ENCODE measurements at places on chromosomes 2 and 18. TPM values are rescaled to one million over a fixed set of nuclear protein-coding genes. Genes with fewer than 3 reads are reported as not detected.
A peak's percentile ranks its signal among the peaks of the same experiment; 100 is the strongest.

- H3K4me3 ChIP-seq = no peak overlapping the region
- DNase-seq = no peak
- H3K36me3 ChIP-seq = no peaks in the 10 kb centered on the region
- H3K27me3 ChIP-seq = no peaks in the 10 kb centered on the region
- no peak overlapping the region for H3K27ac ChIP-seq
Observed at GRCh38 chr18:32276906-32277305, 87.1 kb downstream of the MEP1B start.

Gene SLC23A3
- total RNA-seq = 1.4 TPM

DNA sequence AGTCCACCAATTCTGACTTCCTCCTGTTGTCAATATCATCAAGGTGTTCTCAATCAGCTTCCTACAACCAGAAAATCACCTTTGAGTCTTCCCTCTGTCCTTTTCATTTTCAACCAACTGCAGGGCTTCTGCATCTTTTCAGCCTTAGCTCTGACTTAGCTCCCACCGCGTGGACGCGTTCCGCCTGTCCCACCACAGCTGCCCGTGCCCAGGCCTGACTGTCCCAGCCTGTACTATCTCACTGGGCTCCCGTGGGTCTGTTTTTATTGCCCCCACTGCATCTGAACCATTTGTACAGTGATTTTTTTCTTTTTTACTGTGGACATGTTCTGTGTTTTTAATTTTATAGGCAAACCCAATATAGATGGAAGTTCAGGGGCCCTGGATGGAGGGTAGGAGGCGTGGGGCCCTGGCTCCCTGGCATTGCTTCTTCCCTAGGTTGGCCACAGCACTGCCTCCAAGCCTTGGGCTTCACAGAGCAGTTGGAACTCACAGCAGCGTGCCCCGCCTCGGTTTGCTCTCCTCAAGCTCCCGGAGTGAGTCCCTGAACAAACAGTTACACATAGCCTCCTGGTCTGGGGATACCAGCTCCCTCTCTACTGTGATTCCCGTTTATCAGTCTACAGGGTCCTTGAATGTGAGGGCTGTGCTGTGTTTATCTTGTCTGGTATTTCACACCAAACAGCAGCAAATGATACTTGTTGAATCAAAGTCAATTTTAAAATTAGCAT, 280.6 kb upstream of the PXDN start:
- no peaks in the 10 kb centered on the region for H3K4me1 ChIP-seq
- no peak for DNase-seq
- no peak overlapping the region for H3K4me3 ChIP-seq
- H3K27ac ChIP-seq = no peak overlapping the region
- no peaks in the 10 kb centered on the region for H3K27me3 ChIP-seq

DNA sequence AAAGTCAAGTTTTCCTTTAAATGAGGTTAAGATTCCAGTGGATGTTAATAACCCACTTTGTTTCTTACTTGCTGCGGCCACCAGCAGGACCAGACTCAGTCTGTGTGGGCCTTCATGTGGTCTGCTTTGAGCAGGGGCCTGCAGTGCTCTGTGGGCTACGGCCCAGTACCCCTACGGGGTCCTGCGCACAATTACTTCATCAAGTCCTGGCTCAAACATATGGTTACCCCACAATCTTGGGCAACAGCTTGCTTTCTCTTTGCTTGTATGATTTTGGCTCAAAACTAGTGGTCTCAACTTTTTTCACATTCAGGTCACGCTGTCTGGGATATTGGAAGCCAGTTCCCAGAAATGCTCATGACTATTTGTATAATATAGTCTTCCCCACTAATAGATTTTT, 64.2 kb downstream of the PTPN2 start:
- H3K27ac ChIP-seq = no peak overlapping the region
- no peak for DNase-seq
- no peaks in the 10 kb centered on the region for H3K27me3 ChIP-seq
- no peak overlapping the region for H3K4me3 ChIP-seq
- peaks cover 4% of the 10 kb centered on the region for H3K36me3 ChIP-seq
- no peaks in the 10 kb centered on the region for H3K4me1 ChIP-seq

- H3K4me3 ChIP-seq = no peak overlapping the region
- DNase-seq = no peak
- peaks cover 11% of the 10 kb centered on the region for H3K4me1 ChIP-seq
- H3K36me3 ChIP-seq = peaks cover 2% of the 10 kb centered on the region
- no peaks in the 10 kb centered on the region for H3K27me3 ChIP-seq
Observed at GRCh38 chr18:79953971-79954651, 2.7 kb upstream of the SLC66A2 start.

DNA sequence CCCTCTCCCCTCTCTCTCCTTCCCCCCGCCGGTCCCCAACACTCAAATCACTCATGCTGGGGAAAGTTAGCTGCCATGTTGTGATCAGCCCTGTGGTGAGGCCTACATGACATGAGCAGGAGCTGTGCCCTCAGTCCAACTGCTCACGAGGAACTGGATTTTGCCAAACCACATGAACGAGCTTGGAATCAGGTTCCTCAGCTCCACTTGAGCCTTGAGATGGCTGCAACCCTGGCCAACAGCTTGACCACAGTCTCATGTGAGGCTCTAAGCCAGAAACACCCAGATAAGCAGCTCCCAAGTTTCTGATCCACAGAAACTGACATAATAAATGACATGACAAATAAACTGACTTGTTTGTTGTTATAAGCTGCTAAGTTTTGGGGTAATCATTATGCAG, 38.4 kb downstream of the ARL4C start:
- no peak overlapping the region for H3K27ac ChIP-seq
- DNase-seq = no peak
- no peaks in the 10 kb centered on the region for H3K4me1 ChIP-seq
- H3K36me3 ChIP-seq = no peaks in the 10 kb centered on the region
- H3K4me3 ChIP-seq = no peak overlapping the region
- H3K27me3 ChIP-seq = no peaks in the 10 kb centered on the region

DNA sequence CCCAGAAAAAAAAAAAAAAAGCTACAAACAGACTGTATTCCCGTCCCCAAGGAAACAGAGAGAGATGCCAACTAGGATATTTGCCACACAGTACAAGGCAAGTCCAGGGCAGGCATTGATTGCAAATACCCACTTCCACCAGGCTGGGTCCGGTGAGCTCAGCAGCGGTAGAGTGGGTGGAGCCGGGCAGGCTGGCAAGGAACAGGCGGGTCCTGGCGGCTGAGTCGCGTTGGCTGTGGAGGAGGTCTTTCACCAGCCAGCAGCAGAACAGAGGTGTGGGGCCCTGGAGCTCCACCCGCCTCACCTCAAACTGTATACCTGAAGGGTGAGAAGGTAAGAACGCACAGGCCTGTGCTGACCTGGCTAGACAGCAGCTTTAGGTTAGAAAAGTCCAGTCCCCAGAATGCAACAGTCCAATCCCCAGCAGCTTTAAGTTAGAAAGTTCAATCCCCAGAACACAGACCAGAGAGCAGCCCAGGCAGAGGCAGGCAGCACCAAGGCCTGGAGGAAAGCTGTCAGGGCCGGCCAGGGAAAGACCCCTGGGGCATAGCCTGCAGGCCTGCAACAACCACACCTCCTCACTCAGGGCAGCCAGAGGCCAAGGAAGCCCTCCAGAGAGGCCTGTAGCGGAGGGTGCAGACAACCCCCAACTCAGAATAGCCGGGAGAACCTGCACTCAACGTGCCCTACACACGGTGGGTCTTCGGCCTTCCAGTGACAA, 21.9 kb upstream of the MTERF4 start:
- H3K4me3 ChIP-seq = no peak overlapping the region
- H3K4me1 ChIP-seq = no peaks in the 10 kb centered on the region
- H3K27me3 ChIP-seq = no peaks in the 10 kb centered on the region
- H3K27ac ChIP-seq = no peak overlapping the region

Gene TOGARAM2
- 0.72 TPM for total RNA-seq

GRCh38 chr2:233413046-233413445, 58.8 kb downstream of the DGKD start:
- H3K4me1 ChIP-seq = peaks cover 29% of the 10 kb centered on the region
- no peak for DNase-seq
- no peaks in the 10 kb centered on the region for H3K36me3 ChIP-seq
- H3K27ac ChIP-seq = peak overlapping the region; percentile 90

Gene PRSS56
- total RNA-seq = not detected

Gene MGAT4A
- 0.36 TPM for total RNA-seq

Gene MYOM1
- total RNA-seq = 1.8 TPM

- no peaks in the 10 kb centered on the region for H3K27me3 ChIP-seq
- peak; percentile 50 for DNase-seq
- peak overlapping the region; percentile 3 for H3K27ac ChIP-seq
- peak overlapping the region; percentile 20 for H3K4me3 ChIP-seq
Observed at GRCh38 chr2:191030521-191031154, 16.7 kb upstream of the STAT1 start.

DNA sequence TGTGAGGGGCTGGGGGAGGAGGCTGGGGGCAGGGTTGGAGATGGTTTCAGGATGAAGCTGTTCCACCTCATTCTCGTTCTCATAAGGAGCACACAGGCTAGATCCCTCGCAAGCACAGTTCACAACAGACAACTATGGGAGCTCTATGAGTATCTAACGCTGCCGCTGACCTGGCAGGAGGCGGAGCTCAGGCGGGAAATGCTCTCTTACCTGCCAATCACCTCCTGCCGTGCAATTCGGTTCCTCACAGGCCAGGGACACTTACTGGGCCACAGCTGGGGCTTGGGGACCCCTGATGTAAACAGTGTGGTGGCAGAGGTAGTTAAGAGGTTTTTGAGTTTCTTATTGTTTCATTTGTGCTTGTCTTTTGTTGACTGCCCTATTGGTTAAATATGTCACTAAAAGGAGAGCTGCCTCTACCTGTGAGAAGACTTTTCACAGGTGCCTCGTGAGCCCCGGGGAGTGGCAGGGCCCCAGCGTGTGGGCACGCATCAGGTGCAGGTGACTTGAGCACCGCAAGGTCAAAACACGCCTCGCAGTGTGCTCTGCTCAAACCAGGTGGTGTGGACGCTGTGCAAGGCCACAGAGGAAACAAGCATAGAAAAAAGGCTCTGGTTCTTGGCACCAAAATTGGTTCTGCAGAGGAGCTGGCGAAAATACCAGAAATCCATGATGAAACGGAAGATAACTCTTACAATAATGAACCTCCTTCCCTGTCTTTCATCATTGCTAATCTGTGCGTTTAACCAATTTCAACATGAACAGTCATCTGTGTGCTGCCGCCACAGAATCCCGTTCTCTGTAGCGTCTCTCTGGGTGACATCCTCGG, 10.2 kb downstream of the MLPH start:
- H3K27ac ChIP-seq = peak overlapping the region; percentile 97
- DNase-seq = no peak
- H3K27me3 ChIP-seq = no peaks in the 10 kb centered on the region
- H3K4me1 ChIP-seq = peaks cover 36% of the 10 kb centered on the region
- peak overlapping the region; percentile 23 for H3K4me3 ChIP-seq

Gene MROH2A
- not detected for total RNA-seq

Gene CPLX4
- not detected for total RNA-seq

Gene C2orf80
- not detected for total RNA-seq

Gene C2orf72
- not detected for total RNA-seq

Gene MRPL53
- total RNA-seq = 23.5 TPM

Gene ACVR1C
- 0.36 TPM for total RNA-seq

GRCh38 chr2:189500456-189501160, 59.3 kb downstream of the WDR75 start:
- peaks cover 5% of the 10 kb centered on the region for H3K27me3 ChIP-seq
- H3K4me1 ChIP-seq = no peaks in the 10 kb centered on the region
- H3K36me3 ChIP-seq = no peaks in the 10 kb centered on the region
- no peak overlapping the region for H3K27ac ChIP-seq

DNA sequence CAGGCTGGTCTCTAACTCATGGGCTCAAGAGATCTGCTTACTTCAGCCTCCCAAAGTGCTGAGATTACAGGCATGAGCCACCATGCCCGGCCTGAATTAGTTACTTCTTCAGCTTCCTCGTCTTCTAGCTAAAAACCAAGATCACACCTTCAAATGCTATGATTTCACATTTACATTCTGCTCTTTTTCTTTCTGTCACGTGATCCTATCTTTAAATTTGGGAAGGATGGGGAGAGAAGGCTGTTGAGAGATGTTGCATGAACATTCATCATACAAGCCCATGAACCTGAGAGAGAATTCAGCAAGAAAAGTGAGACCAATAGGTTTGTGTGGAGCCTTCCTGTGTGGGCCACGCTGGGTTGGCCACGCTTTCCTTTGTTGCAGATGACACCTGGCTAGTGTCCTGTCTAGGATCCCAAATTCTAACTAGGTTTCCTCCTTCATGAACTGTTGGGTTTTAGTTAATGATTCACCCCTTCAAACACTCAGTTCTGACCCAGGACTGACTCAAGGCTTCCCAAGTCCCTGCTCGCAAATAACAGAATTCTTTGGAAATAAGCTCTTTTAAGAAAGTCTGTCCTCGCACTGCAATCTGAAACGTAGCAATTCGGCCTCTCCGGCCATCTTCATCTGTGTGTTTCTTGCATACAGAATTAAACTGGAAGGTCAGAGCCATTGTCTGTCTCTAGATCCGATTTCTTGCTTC, 57.3 kb upstream of the CREB1 start:
- H3K36me3 ChIP-seq = no peaks in the 10 kb centered on the region
- H3K4me1 ChIP-seq = peaks cover 22% of the 10 kb centered on the region
- DNase-seq = no peak
- no peaks in the 10 kb centered on the region for H3K27me3 ChIP-seq
- H3K27ac ChIP-seq = peak overlapping the region; percentile 71
- H3K4me3 ChIP-seq = peak overlapping the region; percentile 31

- no peaks in the 10 kb centered on the region for H3K36me3 ChIP-seq
- H3K27me3 ChIP-seq = no peaks in the 10 kb centered on the region
- peaks cover 3% of the 10 kb centered on the region for H3K4me1 ChIP-seq
- DNase-seq = no peak
- no peak overlapping the region for H3K4me3 ChIP-seq
- H3K27ac ChIP-seq = no peak overlapping the region
Observed at GRCh38 chr18:11040823-11041656, 108.3 kb downstream of the PIEZO2 start.

GRCh38 chr2:237786936-237787335, 11.6 kb upstream of the RBM44 start:
- no peak overlapping the region for H3K4me3 ChIP-seq
- no peaks in the 10 kb centered on the region for H3K4me1 ChIP-seq
- H3K36me3 ChIP-seq = peaks cover 4% of the 10 kb centered on the region
- H3K27me3 ChIP-seq = no peaks in the 10 kb centered on the region
- no peak for DNase-seq
- no peak overlapping the region for H3K27ac ChIP-seq

Gene PLEKHH2
- total RNA-seq = 18.8 TPM

Gene PDE11A
- 0.36 TPM for total RNA-seq

DNA sequence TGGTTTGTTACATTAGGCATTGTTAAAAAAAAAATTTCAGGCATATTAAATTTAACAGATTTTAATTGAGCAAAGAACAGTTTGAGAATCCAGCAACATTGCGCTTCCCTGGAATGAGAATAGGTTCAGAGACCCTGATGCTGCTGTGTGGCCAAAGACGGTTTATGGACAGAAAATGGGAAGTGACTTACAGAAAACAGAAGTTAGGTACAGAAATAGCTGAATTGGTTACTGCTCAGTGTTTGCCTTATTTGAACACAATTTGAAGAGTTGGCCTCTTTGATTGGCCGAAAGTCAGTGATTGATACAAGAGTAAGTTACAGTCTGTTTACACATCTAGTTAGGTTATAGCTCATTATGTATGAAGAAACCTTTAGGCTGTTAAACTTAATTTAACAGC, 6.0 kb upstream of the NEDD4L start:
- H3K27ac ChIP-seq = no peak overlapping the region
- H3K36me3 ChIP-seq = no peaks in the 10 kb centered on the region
- peaks cover 4% of the 10 kb centered on the region for H3K4me1 ChIP-seq
- DNase-seq = no peak
- no peak overlapping the region for H3K4me3 ChIP-seq

- no peak overlapping the region for H3K4me3 ChIP-seq
- H3K27ac ChIP-seq = no peak overlapping the region
- H3K4me1 ChIP-seq = peaks cover 3% of the 10 kb centered on the region
Observed at GRCh38 chr2:120393456-120393855, 47.5 kb downstream of the INHBB start.

- DNase-seq = no peak
- no peaks in the 10 kb centered on the region for H3K27me3 ChIP-seq
- H3K27ac ChIP-seq = no peak overlapping the region
- H3K36me3 ChIP-seq = no peaks in the 10 kb centered on the region
- H3K4me3 ChIP-seq = no peak overlapping the region
- peaks cover 16% of the 10 kb centered on the region for H3K4me1 ChIP-seq
Observed at GRCh38 chr18:57004366-57005121, 142.3 kb upstream of the BOD1L2 start.

Measured in osteoblast (primary cell).